ENCODE measurements at places on chromosomes 1 and 21.

DNA sequence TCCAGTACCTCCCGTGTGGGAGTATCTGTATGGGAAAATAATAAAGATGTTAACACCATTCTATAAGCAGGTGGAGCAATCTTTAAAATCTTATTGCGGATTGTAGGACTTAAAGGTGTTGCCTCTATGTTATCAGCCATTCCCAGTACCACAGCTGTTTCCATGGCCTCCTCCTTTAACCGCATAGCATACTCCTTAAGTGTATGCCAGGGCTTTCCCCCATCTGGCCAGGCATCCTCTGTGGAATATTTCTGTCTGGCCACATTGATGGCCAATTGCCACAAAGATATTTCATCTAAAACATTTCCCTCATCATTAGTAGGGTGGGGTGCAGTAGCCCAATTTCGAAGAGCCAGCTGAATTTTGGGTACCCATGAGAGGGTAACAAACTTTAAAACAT, 7.3 kb upstream of the STUM start:
- no peak for DNase-seq

DNA sequence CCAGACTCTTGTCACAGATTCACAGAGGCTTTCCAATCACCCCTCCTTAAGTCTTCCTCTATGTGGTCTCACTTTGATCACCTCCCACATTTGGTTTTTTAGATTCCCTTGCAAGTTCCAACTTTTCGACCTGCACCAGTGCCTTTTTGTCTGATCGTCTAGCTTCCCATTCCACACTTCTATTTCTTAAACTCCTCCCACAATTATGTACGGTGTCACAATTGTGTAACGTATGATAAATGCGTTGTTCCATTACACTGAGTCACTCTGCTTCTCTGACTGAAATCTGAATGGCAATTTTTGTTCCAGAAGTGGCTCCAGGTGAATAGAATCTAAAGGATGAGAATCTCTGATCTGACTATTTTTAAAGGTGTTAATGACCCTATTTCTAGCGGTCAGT, 320.1 kb downstream of the LMX1A start:
- DNase-seq: no peak

DNA sequence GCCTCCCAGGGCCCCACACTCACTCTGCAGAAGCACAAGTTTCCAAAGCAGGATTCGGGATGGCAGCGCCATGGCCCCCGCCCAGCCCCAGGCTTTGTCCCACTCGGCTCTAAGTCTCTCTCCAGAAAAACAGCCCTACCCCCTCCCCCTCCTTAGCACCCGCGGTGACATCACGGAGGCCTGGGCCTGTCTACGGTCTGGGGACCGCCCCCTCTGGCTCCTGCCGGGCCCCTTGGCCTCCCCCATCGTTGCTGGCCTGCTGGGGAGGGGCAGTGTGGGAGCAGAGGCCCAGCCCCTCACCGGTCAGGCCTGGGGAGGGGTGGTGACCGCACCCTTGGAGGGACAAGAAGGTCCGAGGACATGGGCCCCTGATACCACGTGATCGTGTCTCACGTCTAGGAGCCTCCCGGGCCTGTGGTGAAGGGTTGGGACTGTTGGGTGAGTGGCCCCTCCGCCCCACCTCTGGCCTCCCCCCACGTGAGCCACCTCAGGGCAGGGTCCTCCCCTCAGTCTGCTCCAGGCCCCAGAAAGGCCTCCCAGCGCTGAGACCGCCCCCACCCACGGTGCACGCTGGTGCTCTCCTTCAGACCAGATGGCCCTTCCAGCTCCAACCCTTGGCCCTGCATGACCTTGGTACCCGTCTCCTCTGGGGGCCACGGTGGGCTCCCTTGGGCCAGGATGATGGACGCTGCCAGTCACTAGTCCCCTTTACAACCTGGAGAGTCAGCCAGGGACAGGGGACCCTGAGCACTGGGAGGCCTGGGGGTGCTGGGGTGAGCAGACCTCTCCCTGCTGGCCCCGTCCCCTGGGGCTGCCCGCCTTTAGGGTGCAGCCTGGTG, at the start of gene MXRA8:
TSS of gene MXRA8 (minus strand) at position 123 of the 839 bp plus-strand sequence. CDS start at position 72, 51 bp downstream.
- no peak for DNase-seq

DNA sequence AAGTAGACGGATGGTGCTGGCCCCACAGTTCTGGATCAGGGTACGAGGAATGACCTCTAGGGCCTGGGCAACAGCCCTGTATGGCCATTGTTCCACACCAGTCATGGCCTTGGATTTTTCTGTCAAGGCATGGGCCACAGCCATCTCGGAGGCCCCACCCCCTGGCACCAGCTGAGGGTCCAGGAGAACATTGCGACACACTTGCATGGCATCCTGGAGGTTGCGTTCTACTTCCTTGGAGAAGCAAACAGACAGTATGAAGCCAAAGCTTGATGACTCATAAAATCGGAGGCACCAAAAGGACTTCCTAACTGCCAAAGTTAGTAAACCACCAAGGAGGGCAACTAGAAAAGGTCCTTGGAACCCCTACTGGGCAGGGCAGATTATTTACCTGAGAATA, 11.9 kb upstream of the VHLL start:
- no peak for DNase-seq

GRCh38 chr1:151820940-151821339, 10.7 kb downstream of the RORC start:
- no peak for DNase-seq

- no peak for DNase-seq
Measured at GRCh38 chr1:202270871-202271326, 70.8 kb downstream of the UBE2T start.

- no peak for DNase-seq
Measured at GRCh38 chr1:222665964-222666363, 46.3 kb downstream of the AIDA start.

DNA sequence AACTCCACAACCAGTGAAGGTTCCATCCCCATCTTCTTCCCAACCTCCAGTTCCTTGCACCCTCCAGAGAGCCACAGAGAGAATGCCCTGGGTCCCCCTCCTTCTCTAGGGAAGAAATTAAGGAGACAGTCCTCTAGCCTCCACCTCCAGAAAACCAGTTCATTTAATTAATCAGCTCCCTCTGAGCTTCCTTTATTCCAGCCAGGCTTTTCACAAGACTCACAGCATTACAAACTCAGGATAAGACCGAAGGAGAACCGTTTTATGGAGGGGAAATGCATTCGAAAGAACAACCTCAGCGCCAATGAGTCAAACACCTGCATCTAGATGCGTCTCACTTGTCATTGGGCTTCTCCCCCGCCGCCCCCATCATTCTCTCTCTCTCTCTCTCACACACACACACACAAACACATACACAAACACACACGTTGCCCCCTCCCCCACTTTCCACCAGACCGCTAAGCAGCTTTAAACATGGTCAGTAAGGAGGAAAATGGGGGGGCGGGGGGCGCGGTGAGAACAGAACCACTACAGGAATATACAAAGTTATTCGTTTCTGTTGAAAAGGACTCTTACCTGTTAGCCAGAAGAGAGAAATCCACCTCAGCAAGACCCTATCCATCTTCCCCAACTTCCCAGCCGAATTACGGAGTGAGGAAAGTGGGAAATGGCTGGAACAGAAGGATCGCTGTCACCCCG, 544 bp downstream of the ILDR2 start:
- DNase-seq: peak; percentile 7

GRCh38 chr1:246265481-246265880, 241.6 kb downstream of the SMYD3 start:
- no peak for DNase-seq

GRCh38 chr1:77446841-77447555, 165.2 kb downstream of the AK5 start:
- DNase-seq: no peak

- no peak for DNase-seq
Measured at GRCh38 chr1:224054611-224055010, 59.3 kb upstream of the FBXO28 start.

GRCh38 chr1:58788259-58788658, 4.4 kb upstream of the JUN start:
- no peak for DNase-seq

GRCh38 chr1:55156093-55156492, 59.1 kb downstream of the USP24 start:
- DNase-seq: no peak

GRCh38 chr1:157580179-157580827, 17.6 kb downstream of the FCRL4 start:
- no peak for DNase-seq

DNA sequence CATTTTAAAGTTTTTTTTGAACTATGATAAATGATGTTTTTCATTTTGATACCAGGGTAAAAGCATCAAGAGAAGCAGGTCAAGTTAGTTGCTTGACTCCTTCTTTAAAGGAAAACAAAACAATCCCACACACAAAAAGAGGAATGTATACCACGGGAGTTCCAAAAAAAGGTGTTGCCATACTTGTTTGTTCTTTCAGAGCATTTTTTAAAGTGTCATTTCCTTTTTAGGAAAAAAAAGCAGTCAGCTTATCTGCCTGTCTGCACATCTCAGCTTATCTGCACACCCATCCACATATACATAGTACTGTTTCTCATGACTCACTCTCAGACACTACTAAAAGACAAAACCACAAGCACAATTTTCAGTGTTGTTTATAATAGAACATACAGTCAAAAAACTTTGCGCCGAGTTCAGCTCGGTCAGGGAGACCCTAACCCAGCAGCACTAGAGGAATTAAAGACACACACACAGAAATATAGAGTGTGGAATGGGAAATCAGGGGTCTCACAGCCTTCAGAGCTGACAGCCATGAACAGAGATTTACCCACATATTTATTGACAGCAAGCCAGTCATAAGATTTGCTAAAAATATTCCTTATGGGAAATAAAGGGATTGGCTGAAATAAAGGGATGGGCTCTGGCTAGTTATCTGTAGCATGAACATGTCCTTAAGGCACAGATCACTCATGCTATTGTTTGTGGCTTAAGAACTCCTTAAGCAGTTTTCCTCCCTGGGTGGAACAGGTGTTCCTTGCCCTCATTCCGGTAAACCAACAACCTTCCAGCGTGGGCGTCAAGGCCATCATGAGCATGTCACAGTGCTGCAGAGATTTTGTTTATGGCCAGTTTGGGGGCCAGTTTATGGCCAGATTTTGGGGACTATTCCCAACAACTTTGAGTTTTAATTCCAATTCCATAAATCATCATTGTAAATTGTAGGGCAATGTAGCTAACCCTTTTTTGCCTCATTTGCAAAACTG, 11.4 kb upstream of the MNDA start:
- no peak for DNase-seq

GRCh38 chr1:87204921-87205320, 123.8 kb upstream of the LMO4 start:
- DNase-seq: no peak

GRCh38 chr1:36304521-36304920, 1.6 kb upstream of the SH3D21 start:
- no peak for DNase-seq

DNA sequence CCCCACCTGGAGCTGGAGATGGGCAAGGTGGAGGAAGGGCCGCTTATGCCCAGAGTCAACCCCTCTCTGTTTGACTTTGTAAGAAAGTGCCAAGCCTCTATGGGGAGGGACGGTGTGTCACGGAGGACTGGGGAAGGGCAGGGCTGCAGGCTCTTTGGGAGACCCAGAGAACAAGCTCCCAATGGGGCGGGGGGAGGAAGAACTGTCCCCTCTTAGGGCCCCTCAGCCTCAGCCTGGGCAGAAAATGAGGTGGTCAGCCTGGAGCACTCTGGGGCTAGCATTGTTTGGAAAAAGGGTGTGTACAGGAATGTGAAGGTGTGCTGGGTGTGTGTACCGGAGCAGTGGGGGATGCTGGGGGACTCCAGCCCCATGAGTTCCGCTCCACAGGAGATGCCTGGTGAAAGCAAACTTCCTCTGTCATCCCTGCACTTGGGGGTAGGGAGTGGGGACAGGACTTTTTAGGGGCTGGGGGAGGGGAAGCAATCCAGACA, 1.2 kb upstream of the INAVA start:
- no peak for DNase-seq

GRCh38 chr1:21255284-21255942, 34.9 kb downstream of the ECE1 start:
- DNase-seq: peak; percentile 68

GRCh38 chr1:181742426-181742825, 259.1 kb downstream of the CACNA1E start:
- DNase-seq: no peak

DNA sequence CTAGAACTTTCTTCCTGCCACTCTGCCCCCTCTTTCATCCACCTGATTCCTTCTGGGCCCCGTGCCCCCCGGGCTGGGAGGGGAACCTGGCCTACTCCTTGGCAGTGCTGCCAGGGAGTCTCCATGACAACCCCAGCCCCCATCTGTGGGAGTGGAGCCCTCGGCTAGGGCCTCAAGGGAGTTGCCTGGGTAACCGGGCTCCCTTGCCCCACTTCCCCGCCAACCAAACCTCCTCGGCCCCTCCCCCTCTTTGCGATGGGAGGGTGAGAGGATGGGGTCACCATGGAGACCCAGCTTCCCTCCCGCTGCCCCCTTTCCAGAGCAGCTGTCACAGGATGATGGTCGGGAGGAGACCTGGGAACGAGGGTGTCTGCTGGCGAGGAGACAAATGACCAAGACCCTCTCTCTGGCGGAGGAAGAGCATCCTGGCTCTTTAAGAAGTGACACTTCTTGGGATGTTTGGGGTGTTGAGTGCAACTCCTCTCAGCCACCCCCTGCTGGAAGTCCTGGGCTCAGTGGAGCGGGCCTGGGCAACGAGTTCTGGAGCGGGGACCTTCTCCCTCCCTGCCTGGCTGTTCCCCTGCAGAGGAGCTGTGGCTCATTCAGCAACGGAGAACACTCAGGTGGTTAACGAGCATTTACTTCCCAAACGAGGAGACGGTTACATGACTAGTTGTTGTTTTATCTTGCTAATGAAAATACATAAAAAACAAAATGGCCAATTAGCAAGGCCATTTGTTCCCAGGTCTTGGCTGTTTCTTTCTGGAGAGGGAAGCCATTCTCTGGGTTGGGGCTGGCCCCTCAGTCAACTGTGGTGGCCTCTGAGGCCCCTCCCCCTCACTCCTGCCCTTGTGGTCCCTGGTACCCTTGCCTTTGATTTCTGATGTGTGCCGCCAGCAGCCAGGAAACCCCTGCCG, 82.8 kb downstream of the UBIAD1 start:
- no peak for DNase-seq

GRCh38 chr1:218444588-218444987, 99.5 kb downstream of the TGFB2 start:
- DNase-seq: no peak

DNA sequence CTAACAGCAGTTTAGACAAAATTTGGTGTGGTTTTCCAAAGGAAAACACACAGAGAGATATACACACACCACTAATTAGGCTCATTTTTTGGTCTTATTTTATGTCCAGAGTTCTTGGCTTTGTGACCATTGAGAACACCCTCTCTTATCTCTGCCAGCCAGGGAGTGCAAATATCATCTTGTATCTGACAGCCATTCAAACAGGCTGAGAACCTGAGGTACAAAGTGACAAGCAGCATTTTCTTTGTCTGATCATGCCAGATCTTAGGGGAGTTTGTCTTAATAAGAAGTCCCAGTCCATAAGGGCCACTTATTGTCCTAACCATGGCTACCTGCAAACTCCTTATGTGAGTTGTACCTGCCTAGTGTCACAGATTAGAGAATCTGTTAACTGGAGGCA, 1165.2 kb downstream of the BRINP3 start:
- no peak for DNase-seq

GRCh38 chr1:74578101-74578500, 65.7 kb upstream of the LRRC53 start:
- DNase-seq: no peak
